H7 (cell line): ENCODE measurements at places on chromosomes 3 and 15.

- peak; percentile 69 for DNase-seq
These were observed 762 bp upstream of the IQSEC1 start for GRCh38 chr3:13074006-13074375.

DNA sequence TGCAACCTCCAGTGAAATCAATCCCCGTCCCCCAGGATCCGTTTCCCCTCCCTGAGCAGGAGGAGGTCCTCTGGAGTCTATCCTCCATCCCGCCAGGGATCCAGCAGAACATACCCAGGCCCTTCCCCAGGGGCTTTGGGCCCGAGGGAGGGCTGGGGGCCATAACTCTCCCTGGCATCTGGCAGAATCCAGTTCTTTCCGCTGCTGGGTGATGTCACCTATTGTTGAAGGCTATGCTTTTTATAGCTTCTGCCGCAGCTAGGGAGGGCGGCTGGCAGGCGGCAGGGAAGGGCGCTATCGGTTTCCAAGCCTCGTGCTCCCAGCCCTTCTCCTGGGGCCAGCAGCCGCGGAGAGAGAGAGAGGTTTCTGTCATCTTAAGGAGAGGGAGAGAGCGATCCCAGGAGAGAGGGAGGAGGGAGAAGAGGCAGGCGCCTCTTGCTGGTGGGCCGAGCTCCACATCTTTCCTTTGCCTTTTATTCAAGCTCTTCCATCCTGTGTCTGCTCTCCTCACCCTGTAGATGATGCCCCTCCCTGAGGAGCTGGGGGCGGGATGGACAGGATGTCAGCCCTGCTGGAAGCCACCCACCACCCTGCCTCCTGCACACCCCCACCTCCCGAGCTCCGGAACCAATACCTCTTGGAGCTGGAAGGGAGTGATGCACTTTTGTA lies 120.1 kb downstream of the ANP32A start:
- DNase-seq: peak; percentile 86

GRCh38 chr15:92627014-92627413 lies 28.6 kb downstream of the FAM174B start:
- no peak for DNase-seq

GRCh38 chr15:69782809-69783208 lies 314.9 kb downstream of the TLE3 start:
- DNase-seq: peak; percentile 7

GRCh38 chr15:85886309-85886811 lies 91.6 kb upstream of the KLHL25 start:
- DNase-seq: no peak

- no peak for DNase-seq
These were observed 445.2 kb downstream of the ZBBX start for GRCh38 chr3:166934879-166935278.

DNA sequence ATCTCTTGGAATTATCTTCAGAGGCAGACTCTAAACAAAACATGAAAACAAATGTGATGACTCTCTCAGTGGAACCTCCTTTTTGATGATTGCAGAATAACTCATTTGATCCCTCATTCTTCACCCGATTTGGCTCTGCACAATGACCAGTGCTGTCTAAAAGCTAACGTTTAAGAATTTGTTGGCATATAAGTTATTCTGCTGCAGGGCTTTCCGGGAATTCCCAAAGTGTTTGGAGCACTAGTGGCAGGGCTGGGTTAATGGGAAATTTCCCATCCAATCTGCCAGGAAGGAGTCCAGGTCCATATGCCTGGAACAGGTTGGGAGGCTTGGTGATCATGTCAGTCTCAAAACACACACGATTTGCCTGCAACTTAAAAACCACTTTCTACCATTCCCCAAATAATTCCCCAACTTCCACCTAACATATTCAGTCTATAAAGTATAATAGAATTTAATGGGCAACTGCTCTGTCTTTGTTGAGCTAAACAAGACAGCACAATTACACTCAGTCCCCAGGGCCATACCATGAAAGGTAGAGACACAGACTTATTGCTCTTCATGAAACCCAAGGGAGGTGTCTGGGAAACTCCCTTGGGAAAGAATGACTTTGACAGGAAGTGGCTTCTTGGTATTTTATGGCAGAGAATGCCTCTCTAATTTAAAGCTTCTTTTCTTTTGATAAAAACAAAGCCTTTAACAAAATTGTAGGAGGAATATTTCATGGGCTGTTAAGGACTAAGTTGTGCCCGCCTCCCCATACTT lies 38.0 kb downstream of the ARRDC4 start:
- DNase-seq: no peak

- no peak for DNase-seq
These were observed 327.1 kb downstream of the KBTBD8 start for GRCh38 chr3:67325231-67325630.

DNA sequence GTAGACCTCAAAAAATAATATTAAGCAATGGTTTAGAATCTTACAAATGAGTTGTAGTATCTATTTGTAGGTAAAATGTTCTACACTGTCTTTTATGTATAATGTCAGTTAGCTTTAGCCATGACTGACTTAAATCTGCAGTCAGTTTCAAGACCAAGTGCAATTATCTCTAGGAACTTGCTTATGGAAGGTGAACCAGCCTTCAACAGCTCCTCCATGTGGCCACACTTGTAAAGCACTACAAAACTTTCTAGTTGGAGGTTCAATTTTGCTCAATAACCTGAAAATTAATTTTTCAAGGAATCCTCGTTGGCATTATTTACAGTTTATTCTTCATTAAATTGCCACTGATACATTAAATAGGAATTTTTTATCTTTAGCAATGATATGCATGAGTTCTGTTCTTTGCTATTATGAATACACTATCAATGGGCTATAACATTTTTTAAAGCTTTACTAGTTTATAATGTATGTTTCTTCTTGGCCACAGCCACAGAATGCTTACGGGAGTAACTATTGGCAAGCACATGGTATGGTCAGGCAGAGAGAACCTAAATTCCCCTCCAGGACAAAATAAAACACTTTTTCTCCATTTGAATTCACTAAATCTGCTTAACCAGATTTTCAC lies 315.3 kb upstream of the UBE2E2 start:
- peak; percentile 1 for DNase-seq

DNA sequence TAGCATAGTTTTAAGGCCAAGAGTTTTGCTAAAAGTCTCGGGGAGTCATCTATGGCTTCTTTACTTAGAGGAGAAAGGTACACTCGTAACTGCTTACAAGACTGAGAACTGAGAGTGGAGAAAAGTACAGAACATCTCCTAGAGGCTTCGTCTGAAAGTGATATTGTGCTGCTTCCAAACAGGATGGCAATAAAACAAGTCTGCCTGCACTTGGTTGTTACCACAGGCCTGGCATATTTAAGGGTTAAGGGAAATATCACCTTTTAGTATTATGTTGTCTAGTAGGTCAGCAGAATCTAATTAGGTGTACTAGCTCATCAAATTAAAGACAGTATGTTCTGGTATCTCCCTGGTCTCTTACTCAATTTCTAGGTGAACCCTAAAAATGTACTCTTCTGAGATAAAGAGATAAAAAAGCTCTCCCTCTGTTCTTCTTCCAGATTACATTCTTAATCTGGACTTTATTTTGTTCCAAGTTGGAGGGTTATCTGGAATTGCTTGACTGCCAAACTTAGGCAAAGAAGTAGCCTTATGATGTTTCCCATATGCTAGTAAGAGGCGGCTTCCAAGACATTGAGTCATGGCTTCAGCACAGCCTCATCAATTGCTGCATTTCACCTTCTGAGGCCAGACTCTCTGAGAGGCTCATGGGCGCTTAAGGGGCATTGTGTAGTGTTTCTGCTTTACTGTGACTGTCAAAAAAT lies 181.3 kb downstream of the LSAMP start:
- DNase-seq: no peak

DNA sequence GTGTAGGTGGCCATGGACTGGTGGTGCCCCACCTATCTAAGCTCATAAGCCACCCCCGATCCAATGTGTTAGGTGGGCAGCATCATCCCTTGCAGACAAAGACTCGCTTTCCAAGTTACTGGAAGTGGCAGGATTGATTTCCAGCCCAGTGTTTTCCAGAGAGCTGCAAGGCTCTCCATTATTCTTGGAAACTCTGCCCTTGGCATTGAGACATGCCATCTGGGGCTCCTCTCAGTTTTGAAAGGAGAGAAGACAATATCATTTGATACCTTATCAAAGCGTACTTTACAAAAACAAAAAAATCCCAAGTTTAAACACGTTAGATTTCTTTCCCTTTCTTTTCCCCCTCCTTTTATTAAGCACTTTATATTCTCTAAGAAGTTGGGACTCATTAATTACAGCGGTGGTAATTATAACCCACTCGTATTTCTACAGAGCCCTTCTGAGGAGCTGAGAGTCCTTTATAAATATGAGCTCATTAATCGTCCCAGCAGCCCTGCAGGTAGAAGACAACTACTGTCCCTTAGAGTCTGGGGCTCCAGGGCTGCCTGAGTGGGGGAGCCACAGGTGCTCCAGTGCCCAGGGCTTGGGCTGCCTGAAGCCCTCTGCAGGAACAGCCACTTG lies 226.1 kb downstream of the TLE3 start:
- no peak for DNase-seq

- DNase-seq: no peak
These were observed 8.7 kb downstream of the DAZL start for GRCh38 chr3:16596352-16597032.

DNA sequence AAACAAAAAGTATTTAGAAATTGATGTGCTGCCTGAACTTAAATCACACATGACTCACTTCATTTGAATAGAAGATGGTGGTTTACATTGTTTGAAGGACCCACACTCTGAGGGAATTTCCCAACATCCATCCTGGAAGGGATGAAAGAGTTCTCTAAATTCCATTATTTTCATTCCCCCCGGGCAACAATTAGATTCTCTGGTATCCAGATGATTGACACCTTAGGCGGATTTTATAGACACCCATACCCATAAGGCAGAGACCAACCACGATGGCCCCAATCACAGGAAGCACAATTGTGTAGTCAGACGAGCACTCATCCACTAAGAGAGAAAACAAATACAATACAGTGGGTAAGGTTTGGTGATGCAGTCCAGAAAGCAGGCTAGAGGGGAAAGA lies 24.6 kb upstream of the MCCC1 start:
- no peak for DNase-seq

GRCh38 chr3:193262707-193263106 lies 21.7 kb downstream of the PLAAT1 start:
- DNase-seq: no peak

GRCh38 chr15:77464129-77464865 lies 43.6 kb downstream of the HMG20A start:
- no peak for DNase-seq

GRCh38 chr3:161323926-161324621 lies 47.2 kb downstream of the SPTSSB start:
- DNase-seq: no peak

DNA sequence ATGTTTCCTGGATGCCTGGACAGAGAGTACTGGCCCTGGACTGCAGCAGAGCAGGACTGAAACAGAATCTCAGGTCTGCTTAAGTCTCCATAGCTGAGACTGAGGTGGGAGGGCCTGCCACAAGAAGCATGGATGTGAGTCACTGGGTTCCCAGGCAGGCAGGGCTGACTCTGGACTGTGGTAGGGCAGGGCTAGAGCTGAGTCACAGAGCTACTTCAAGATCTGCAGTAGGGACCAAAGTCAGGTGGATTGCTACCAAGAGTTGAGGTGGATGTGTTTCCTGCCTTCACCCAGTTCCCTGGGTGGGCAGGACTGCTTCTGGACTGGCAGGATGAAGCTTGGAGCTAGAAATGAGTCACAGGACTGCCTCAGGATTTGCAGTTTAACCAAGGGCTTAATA lies 282.9 kb downstream of the AGBL1 start:
- no peak for DNase-seq

DNA sequence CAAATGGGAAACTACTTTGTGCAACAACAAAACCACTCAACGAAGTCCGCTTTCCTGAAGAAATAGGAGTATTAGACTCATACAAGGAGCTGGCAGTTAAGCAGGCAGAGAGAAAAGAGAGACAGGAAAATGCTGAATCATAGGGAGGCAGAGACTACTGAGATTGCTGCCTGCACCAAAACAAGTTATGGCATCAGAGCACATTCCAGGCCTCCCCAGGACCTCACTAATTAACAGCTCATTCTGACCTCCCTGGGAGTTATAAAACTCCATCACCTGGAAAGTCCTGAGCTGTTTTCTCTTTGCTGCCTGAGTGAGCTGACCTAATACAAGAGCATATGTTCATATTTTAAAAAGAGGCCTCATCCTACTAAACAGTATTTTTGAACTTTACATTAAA lies 741.0 kb downstream of the MCTP2 start:
- peak; percentile 2 for DNase-seq

DNA sequence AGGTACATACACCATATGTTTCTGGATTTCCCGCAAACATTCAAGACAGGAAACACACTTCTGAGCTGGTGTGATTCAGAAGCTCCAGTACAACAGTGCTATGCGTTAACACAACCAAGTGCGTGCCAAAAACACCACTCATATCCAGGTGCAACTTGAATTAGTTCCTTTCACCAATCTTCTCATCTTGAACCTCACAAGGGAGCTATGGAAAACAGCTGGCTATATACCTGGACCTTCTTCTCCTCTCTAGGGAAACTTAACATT lies 31.3 kb downstream of the SUSD5 start:
- DNase-seq: no peak

- DNase-seq: peak; percentile 62
These were observed 37.3 kb downstream of the CACNA1D start for GRCh38 chr3:53531749-53532148.

DNA sequence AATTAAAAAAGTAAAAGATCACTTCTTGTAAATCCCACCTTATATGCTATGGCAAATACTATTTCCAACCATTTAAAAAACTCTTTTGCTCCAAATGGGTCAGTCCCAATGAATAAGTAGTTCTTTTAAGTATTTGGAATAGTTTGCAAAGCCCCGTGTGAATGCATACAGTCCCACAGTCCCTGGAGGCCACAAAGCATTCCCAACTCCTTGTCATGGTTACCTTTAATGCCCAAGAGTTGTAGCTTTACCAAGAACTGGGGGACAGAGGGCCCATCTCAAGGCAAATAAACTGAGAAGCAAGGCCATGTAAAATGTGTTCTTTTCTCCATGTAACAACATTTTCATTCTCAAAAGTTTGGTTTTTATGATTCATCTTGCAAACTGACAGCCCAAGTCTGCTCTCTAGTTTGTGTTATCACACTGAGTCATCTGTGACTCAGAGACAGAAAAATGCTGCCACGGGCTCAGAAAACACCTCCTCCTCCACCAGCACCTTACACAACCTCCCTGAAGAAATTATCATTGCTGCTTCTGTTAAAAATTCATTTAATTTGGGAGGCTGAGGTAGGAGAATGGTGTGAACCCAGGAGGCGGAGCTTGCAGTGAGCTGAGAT lies 336.2 kb downstream of the ERC2 start:
- no peak for DNase-seq

DNA sequence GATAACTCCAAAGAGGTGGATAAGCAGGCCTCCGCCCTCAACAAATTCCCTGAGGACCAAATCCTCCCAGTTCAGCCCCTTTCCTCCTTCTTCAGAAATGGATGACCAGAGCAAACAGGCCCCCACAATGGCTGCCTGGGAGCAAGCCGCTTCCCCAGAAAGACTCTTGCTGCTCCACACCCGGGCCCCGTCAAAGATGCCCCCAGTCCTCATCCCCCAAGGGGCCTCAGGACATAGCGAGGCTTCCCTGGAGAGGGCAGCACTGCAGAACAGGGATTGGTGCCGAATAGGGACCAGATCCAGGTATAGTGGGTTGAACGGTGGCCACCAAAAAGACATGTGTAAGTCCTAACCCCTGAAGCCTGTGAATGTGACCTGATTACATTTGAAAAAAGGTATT lies 502.3 kb downstream of the SHQ1 start:
- peak; percentile 66 for DNase-seq
